Neural crest cell (in vitro differentiated cells): ENCODE measurements at places on chromosomes 7 and 10. TPM values are rescaled to one million over a fixed set of nuclear protein-coding genes. Genes with fewer than 3 reads are reported as not detected.
A peak's percentile ranks its signal among the peaks of the same experiment; 100 is the strongest.

DNA sequence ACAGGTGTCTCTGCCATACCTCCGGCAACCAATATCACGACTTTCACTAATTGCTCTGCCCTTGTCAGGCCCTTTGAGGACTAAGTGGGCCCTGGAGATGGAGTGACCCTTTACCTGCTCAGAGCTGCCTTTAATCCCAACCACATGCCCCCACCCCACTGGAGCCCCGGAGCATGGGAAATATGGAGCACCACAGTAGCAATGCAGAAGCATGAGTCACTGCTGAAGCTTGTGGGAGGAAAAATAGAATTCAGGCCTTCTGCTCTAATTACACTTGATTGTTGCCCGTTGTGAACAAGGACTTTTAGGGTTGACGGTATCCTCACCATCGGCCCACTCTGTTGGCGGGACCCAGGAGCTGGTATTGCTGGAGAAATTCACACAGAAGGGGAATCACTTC is 52.5 kb upstream of the FRMD4A start:
- no peaks in the 10 kb centered on the region for H3K36me3 ChIP-seq
- H3K4me1 ChIP-seq = peaks cover 14% of the 10 kb centered on the region
- DNase-seq = no peak
- H3K27me3 ChIP-seq = peaks cover 2% of the 10 kb centered on the region
- no peak overlapping the region for H3K4me3 ChIP-seq
- H3K27ac ChIP-seq = no peak overlapping the region

The SFTPA1 gene
- total RNA-seq = not detected in 2 replicates

GRCh38 chr7:5322621-5323410 is 40.1 kb downstream of the SLC29A4 start:
- peak overlapping the region; percentile 71 for H3K27ac ChIP-seq
- H3K27me3 ChIP-seq = no peaks in the 10 kb centered on the region
- H3K4me1 ChIP-seq = no peaks in the 10 kb centered on the region
- H3K4me3 ChIP-seq = no peak overlapping the region

DNA sequence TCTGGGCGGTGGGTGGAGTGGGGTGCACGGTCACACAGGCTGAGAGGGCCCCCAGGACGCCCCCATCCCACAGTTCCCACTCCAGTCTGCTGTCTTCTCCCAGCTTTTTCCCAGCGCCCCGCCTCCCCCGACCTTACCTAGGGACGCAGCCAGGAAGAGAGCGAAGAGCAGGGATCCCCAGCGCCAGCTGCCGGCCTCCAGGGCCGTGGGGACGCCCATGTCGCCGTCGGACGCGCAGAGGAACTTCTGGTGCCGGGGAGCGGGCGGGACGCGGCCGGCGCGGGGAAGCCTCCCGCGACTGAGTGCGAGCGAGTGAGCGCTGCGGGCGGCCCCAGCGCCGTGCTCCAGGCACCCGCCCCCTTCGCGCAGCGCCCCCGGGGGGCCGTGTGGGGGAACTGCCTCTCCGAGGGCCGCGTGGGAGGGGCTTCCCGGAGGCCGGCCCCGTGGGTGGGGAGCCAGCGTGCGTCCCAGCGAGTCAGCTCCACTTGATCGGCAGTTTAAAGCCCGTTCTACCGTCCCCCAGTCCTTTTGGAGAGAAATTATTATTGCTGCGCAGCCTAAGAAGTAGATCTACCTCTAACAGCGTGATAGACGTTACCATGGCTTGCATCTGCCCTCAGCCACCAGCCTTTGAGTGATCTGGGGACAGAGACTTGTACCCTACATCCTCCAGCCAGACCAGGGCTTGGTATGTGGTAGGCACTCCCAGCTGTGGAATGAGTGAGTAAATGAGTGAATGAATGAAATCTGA is at the start of gene VSIR:
Gene VSIR, minus strand, starts transcription at position 300 of the 751 bp plus-strand sequence. Its CDS starts 81 bp downstream, at position 219.
- no peak within 1 kb of the TSS for H3K4me3 ChIP-seq
- H3K27me3 ChIP-seq = peaks cover 9% of the 10 kb centered on the region
- H3K27ac ChIP-seq = no peak within 1 kb of the TSS
- DNase-seq = peak; percentile 80

The TMEM273 gene
- total RNA-seq = 0.37 TPM in 1 of 2 replicates, not detected in the other

DNA sequence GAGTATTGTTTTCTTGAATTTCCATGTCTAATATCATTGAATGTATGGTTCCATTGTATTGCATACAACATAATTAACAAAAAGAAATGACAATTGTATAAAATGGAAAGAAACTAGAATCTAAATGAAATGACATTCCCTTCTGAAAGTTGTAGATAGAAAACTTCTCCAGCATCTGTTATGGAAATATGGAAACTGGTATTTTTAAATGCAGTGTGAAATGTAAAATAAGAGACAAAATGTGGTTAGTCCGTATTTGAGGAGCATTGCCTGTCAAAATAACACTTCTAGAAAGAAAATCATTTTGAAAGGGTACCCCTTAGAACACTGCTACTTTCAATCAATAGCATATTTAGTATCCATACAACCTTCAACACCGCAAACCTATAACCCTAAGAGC is 286.3 kb upstream of the CELF2 start:
- H3K27me3 ChIP-seq = no peaks in the 10 kb centered on the region
- no peak overlapping the region for H3K27ac ChIP-seq
- H3K4me3 ChIP-seq = no peak overlapping the region
- DNase-seq = no peak
- H3K4me1 ChIP-seq = no peaks in the 10 kb centered on the region
- peaks cover 4% of the 10 kb centered on the region for H3K36me3 ChIP-seq
